8988T (cell line): ENCODE measurements at places on chromosomes 12 and 14.

GRCh38 chr12:79082595-79082994 is 218.0 kb downstream of the SYT1 start:
- no peak for DNase-seq

DNA sequence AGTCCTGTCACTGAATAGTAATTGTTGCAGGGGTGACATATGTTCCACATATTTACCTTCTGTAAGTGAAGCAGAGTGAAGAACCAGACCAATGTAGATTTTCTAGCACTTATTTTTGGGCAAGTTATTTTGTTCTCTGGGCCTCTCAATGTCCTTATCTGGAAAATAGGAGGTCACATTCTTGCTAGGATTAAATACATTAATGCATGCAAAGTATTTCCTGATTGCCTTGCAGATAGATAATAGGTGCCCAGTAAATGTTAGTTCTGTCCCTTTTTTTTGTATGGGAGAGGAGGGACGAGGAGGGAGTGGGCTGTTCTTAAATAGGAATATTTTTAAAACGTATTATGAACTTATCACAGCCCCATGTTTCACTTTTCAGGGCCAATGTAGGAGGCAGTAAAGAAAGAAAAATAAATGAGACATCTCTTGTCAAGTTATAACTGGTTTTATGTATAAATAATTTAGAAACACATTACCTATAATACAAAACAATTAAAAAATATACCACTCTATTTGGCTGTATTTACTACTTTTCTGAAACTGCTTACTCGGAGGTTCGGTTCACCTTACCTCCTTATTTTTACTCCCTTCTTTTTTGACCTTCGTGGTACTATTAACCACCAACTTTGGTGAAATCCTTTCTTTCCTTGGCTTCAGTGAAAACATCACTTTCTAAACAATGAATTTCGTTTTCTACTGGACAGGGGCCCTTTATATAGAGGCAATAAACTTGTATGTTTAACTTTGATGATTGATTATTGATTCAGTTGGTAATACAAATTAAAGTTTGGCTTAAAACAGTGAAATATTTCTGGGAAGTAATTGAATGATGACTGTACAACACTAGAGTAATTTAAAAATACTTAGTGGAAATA is 41.9 kb downstream of the DIP2B start:
- no peak for DNase-seq

GRCh38 chr12:67813456-67813904 is 164.9 kb downstream of the DYRK2 start:
- DNase-seq = no peak

- DNase-seq = no peak
These were observed 1170.7 kb downstream of the FSCB start for GRCh38 chr14:43336351-43336750.

- no peak for DNase-seq
These were observed 12.5 kb upstream of the CACNA2D4 start for GRCh38 chr12:1930803-1931597.

GRCh38 chr12:4154672-4155225 is 118.8 kb upstream of the CCND2 start:
- DNase-seq = no peak
